Fibroblast of villous mesenchyme (primary cell): ENCODE measurements at places on chromosomes 3 and 15.

DNA sequence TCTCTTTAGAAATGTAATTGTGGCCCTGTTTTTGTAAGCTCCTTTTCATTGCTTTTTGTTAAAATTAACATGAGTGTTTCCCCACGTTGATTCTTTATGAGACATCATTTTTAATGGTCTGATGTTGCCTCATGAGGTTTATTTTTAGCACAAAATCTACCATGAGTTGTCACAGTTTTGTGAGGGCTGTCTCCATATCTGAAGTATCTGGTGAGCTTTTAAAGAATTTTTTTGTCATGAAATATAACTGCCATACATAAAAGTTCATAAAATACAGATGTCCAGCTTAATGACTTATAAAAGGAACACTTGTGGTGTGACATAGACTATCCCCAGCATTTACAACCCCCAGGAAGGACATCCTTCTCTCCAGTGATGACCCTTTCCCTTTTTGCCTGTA is 34.3 kb upstream of the CEMIP start:
- DNase-seq: peak; percentile 85

DNA sequence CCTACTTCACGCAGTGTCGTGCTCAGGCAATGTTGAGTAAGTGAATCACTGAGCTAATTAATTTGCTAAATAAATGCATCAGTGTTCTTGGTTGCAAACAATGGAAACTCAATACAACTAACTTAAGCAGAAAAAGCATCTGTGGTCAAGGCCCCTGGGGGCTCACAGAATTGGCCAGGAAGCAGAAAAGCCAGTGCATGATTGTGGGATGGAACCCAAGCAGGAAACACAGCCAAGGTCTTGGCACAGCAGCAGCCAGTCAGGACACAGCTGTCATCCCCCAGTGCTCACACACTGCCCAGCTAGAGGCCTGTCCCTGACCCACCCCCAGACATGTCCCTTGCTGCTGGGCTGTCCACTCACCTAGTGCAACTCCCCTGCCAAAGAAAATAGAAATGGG is 85.9 kb downstream of the AQP9 start:
- no peak for DNase-seq

- DNase-seq: no peak
These were observed 304.3 kb downstream of the TLE3 start for GRCh38 chr15:69793431-69793780.

- no peak for DNase-seq
These were observed 201.6 kb upstream of the RGMA start for GRCh38 chr15:93290618-93290946.

- DNase-seq: no peak
These were observed 107.9 kb downstream of the GMPS start for GRCh38 chr3:155978324-155978723.

DNA sequence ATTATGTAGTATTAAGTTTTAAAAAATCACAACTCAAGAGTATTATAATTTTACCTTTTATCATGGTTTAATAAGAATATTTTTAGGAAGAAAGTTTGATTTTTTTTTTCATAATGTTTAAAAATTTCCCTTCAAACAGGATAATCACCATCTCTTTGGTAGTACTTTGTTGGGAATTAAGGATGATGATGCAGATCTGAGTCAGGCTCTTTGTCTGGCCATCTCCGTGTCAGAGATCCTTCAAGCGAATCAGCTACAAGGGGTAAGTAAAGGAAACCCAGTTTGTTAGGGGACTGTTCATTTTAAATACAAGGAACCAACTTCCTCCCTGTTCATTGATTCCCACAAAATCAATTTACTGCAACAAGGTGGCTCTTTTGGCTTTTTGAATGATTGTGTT is 36.8 kb upstream of the NIT2 start:
- no peak for DNase-seq

GRCh38 chr3:157423337-157423736 is 13.3 kb upstream of the PTX3 start:
- no peak for DNase-seq

DNA sequence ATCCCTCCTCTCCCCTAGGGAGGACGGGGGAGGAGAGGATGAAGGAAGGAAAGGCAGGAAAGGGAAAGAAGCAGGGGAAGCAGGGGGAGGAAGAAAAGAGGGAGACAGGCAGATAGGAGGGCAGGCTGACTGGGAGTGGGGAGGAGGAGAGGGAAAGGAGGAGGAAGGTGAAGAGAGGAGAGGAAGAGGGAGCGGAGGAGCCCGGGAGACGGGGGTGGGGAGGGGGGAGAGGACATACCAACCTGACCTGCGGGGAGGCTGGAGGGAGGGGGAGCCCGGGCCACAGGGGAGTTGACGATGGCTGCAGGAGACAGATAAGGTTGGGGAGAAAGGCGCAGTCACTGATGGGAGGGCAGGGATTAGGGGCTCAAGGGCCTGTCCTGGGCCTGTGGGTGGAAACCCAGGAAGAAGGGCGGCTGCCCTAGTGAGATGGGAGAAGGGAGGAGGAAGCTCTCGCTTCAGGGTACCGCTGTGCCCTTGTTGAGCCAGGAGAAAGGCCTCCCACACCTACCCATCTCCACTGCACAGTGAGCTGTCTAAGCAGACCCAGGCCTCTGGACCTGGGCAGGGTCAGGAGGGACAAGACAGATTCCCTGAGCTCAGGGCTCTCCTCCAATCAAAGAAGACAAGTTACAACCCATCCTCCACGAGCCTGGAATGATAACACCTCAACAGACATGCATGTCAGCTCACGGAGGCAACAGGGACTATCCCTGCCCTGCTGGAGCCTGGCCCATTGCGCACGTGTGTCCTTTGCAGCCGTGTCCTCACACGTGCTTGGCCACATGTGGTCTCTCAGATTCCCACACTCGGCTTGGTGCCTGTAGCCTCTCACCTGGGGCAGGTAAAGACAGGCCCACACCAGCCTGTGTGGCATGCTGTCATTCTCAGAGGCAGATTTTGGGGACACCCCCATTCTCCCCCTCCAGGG is 27.9 kb downstream of the C3orf18 start:
- DNase-seq: no peak

DNA sequence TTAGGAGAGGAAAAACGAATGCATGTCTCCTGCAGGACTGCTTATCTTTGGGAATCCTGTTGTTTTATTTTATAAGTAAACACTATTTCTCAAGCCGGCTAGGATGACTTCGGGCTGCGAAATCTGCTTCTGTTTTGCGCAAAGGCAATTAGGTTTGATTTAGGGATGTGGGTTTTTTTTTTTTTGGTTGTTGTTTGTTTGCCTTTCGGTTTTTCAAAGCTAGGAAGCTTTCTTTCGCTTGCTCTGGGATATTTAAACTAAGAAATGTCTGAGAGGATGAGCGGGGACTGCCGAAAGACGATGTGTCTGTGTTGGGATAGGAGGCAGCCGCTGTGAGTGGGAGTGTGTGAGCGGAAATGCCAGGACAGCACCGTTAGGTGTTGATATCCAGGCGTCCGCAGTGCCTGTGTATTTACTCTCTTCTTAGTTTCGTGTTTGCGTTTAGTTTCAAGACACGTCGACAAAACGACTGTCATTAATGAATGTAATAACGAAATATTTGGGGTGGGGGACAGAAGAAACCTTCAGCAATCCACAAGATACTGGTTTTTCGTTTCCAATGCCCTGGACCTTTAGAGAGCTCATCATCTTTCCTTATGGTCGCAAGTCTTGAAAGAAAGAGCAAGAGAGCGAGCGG is 604 bp downstream of the ISL2 start:
- peak; percentile 66 for DNase-seq

DNA sequence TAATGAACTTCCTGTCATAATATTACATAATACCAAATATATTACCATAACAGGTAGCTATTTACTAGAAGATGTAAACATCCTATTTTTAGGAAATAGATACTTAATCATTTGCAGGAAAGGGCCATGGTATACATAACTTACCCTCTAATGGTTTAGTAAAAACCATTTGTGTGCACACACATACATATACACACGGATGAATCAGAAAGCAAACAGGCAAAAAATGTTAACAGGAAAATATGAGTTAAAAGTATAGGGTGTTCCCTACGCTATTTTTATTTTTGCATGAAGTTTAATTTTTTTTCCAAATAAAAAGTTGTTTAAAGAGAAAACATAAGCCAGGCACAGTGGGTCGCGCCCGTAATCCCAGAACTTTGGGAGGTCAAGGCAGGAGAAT is 34.6 kb downstream of the FAM174B start:
- no peak for DNase-seq

DNA sequence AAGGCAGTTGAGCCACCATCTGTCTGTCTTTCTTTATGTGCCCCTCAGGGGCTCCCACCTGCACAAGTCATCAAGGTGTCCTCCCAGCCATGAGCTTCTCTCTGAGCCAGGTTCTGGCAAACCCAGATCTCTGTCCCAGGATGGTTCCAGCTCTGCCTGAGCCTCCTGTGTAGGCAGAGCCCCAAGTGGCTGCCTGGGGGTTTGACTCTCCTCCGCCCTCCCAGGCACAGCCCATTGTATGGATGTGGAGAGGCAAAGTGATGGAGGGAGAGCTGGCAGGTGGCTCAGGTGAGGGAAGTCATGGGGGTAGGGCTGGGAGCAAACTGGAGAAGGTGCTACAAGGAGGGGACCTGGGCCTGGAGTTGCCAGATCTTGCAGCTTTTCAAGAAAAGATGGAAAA is 56.9 kb downstream of the GRIP2 start:
- no peak for DNase-seq

DNA sequence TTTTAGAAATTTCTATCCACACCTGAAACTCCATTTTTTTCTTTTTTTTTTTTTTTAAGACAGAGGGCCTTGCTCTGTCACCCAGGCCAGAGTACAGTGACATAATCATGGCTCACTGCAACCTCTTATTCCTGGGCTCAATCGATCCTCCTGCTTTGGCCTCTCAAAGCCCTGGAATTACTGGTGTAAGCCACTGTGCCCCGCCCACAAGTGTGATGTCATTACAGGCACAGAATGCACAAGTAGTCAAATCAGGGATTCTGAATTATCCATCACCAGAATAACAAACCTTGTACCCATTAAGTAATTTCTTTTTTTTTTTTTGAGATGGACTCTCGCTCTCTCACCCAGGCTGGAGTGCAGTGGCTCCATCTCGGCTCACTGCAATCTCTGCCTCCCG is 1.9 kb downstream of the UQCRC1 start:
- no peak for DNase-seq

GRCh38 chr15:91866371-91866905 is 12.9 kb downstream of the SLCO3A1 start:
- DNase-seq: peak; percentile 60

DNA sequence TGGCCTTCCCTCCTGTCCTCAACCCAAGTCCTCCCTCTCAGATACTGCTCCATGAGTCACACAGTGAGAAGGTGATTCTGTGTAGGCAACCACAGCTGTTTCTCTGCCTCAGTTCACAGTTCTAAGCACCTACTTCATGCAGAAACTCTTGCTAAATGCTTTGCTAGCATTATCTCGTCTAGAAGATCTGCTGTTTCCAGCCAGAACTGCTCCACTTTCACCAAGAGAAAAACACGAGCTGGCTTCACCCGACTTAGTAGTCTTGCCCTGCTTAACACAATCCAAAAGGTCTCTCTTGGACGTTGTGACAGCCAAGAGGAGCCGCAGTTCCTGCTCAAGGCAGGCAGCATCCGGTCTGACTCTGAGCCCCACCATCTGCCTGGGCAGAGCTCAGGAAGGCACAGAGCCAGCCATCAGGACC is 272.1 kb downstream of the UACA start:
- DNase-seq: peak; percentile 23

GRCh38 chr3:152272771-152273242 is 4.1 kb downstream of the MBNL1 start:
- DNase-seq: peak; percentile 65
